ENCODE measurements at places on chromosomes 11 and 22.

DNA sequence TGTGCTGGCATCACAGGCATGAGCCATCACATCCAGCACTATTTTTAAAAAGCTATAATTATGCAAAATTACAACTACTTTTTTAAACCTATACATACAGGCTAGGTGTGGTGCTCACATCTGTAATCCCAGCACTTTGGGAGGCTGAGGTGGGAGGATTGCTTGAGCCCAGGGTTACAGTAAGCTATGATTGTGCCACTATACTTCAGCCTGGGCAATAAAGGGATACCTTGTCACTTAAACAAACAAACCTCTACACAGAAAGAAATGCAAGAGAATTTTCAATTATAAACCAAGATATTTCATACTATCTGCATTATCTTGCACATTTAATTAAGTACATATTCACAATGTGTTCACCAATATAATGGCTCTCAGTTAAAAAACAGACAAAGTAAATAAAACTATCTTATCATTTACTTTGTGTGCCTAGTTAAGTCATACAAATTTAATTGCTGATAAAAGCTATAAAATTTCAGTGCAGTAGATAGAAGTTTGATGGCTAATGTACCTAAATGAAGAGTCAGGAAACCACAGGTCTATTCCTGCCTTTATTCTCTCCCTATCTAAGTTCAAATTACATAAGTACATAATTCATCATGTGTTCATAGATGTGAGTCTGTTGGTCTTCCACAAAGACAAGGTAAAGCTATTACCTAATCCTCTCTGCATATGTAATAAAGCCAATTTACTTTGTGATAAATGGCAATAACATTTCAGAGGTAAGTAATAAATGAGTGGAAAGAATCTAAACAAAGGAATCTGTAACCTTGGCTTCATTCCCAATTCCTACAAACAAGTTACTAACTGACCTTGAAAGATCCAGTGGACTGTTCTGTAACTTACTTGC, 9.0 kb upstream of the RDX start:
- no peak for DNase-seq

GRCh38 chr22:46769191-46769675, 6.8 kb downstream of the TBC1D22A start:
- no peak for DNase-seq

- no peak for DNase-seq
Observed at GRCh38 chr11:27838674-27839073, 138.4 kb upstream of the BDNF start.

DNA sequence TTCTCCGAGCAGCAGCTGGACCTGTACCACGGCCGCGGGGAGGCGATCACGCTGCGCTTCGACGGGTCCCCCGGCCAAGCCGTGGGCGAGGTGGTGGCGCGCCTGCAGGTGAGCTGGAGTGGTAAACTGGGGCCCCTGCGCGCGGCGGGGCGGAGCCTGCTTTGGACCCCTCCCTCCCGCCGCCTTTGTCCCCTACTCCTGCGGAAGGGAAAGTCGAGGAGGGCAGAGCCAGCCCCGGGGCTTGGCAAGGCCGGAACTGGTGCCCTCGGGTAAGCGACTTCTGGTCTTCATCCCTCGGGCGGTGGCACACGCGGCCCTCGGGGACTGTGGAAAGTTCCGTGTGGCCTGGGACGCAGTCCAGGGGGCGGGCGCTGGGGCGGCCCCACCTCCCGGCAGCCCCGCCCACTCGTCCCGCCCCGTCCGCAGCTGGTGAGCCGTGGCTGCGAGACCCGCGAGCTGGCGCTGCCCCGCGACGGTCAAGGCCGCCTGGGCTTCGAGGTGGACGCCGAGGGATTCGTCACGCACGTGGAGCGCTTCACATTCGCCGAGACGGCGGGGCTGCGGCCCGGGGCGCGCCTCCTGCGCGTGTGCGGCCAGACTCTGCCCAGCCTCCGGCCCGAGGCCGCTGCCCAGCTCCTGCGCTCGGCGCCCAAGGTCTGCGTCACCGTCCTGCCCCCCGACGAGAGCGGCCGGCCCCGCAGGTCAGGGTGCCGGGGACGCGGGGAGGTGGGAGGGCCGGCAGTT, 9.2 kb downstream of the SIPA1 start:
- DNase-seq = no peak

DNA sequence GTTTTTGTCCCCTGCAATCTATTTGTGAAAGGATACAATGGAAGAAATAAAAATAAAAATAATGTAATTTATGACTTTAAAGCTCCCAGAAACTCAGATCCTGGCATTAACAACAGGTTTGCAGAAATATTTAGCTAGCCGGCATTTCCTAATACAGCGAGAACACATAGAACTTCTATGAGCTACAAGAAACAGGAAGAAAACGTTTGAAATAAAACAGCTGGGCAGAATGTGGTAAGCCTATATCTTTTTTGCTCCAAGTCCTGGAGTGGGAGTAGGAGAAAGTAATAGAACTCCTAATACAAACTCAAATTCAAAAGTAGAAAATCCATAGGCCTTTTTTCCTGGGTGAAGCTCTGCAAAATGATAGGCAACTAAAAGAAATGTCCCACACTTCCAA, 29.6 kb upstream of the FIBIN start:
- no peak for DNase-seq

- DNase-seq = no peak
Observed at GRCh38 chr11:2580571-2581001, 119.2 kb downstream of the KCNQ1OT1 start.

DNA sequence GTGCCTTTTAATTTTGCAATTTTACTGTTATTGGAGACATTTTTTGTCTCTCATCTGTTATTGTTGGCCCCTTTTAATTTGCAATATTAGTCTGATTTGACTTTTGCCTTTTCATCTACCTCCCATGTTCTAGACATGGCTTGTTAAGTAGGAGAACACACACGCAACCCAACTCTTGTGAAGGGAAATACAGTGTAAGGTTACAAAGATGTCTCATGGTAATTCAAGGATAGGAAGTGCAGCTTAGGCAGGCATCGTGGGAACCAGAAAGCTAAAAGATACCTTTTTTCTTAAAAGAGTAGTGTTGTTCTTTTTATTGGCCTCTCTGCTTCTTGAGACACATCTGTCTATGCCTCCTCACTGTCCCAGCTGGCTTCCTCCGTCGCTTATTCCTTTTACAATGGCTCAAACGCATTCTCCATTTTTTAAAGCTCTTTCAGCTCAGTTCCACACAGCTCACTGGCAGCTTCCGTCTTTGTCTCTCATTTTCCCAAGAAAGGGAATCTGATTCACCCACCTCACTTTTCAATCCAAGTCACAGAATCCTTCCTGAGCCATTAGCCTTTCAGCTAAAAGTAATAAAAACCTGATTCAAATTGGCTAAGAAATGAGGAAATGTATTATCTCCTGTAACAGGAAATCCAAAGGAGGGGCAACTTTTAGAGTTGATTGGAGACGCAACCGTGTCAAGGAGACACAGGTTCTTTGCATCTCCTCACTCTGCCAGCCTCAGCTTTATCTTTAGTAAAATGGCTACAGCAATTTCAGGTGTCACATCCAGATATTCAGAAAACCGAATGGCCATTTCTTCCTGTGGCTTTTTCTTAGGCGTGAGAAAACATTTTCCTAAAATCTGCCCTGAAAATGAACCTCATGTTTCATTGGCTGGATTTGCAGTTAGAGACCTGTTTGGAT, 57.2 kb downstream of the SIK2 start:
- DNase-seq = no peak

DNA sequence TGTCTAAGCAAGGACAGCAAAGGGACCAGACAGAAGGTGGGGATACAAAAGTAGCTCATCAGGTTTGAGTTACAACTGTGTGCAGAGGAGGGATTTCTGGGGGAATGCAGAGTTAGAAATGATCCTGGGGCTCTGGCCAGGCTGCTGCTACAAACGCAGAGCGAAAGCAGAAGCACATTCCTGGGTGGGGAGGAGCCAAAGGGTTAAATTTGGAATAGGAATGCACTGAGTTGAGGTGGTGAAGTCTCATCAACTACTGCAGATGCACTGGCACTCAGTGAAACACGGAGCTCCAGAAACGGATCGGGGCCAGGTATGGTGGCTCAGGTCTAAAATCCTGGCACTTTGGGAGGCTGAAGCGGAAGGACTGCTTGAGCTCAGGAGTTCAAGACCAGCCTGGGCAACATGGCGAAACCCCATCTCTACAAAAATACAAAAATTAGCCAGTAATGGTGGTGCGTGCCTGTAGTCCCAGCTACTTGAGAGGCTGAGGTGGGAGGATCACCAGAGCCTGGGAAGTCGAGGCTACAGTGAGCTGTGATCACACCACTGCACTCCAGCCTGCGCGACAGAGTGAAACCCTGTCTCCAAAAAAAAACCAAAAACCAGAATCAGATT, 3.2 kb downstream of the CHKA start:
- DNase-seq = no peak

GRCh38 chr11:95307286-95307685, 76.3 kb upstream of the SESN3 start:
- DNase-seq = no peak

DNA sequence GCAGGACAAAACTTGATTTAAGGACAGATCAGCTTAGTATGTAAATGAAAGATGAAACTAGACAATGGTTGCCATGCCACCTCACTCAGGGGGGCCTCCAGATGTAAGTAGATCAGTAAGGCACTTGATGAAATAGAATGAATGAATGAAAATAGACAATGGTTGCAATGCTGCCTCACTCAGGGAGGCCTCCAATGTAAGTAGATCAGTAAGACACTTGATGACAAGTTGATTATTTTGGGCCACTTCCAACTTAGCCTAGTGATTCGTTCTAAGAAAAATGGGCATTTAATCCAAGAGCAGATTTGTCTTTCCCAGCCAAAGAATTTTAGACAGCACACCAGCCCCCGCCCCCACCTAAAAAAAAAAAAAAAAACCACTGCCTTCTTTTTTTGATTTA, 19.2 kb upstream of the SLC5A12 start:
- DNase-seq = no peak

- no peak for DNase-seq
Observed at GRCh38 chr11:71307811-71308645, 55.7 kb upstream of the SHANK2 start.

GRCh38 chr11:134331354-134332188, at the start of gene GLB1L2:
Gene GLB1L2, plus strand, starts transcription at chr11:134331988. Its CDS starts 74 bp downstream, at chr11:134332062.
- no peak for DNase-seq

GRCh38 chr11:23308041-23308440, 447.8 kb upstream of the CCDC179 start:
- no peak for DNase-seq

DNA sequence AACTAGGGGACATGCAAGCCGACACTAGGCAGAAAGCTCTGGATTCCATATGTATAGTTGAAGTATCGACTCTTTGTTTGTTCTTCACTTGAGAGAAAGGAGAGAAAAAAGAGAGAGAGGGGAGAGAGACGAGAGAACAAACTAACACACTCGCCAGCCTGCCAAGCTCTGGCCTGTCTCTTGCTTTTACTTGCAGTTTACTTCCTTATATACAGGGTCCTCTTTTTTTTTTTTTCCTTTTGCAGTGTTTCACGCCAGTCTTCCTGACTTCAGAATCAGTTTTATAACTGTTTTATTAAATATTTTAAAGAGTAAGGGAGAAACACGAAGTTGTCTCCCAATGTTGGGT, 19.9 kb downstream of the TEAD1 start:
- peak; percentile 49 for DNase-seq

- no peak for DNase-seq
Observed at GRCh38 chr11:1209371-1210057, 13.4 kb upstream of the MUC5B start.

DNA sequence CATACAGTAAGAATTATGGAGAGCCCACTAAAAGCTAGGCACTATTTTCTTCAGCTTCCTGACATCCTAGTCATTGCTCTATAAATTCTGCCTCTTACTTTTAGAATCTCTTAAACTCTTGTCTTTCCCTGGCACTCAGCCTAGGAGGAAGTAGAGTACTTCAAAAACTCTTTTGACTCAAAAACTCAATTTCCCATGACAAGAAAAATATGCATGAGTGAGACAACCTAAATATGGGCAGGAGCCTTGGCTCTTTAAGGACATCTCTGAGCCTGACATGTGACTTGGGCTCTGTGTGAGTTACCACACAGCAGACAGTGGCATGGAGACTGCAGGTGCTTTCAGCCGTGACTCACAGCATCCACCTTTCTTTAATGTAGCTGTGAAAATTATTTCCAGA, 97.5 kb upstream of the CCDC179 start:
- DNase-seq = no peak

- no peak for DNase-seq
Observed at GRCh38 chr11:20022363-20023081, 137.8 kb downstream of the DBX1 start.

GRCh38 chr11:99422581-99423427, 402.1 kb downstream of the CNTN5 start:
- DNase-seq = no peak

- no peak for DNase-seq
Observed at GRCh38 chr11:92750794-92751193, 218.7 kb upstream of the MTNR1B start.

DNA sequence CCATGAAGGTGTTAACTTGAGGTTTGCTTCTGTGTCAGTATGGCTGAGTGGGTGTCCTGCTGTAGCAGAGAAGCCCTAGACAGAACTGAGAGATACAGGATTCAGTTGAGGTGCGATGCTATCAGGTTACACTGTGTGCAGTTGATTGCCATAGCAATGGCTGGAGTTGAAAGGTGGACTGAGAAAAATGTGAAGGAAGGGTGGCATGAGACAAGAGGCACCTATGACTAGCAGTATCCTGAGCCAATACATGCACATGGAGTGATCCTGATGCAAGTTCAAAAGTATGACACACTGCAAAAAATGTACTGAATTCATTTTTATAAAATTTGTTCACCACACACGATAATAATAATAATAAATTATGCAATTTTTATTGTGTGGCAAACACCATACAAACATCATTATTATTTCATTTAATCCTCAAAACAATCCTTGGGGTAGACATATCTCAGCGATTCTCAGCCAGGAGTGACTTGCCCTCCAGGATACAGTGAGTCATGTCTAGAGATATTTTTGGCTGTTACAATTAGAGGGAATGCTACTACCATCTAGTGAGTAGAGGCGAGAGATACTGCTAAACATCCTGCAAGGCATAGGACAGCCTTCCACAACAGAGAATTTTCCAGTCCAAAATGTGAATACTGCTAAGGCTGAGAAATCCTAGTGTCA, 3.9 kb upstream of the PIWIL4 start:
- peak; percentile 39 for DNase-seq

DNA sequence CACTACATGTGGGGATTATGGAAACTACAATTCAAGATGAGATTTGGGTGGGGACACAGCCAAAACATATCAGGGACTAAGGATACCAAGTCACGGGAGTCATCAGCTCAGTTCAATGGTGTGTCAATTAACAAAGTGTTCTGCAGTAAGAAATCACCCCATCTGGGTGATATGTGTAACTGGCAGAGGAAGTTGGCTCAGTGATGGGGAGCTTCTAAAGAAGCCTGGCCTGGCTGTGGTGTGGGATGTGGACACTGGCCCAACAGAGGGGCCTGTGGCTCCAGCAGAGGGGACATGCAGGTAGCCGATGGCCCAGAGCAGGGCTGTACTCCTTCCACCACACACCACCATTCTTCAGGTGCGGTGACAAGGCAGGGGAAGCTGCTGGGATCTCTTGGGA, 31.6 kb downstream of the RPS6KA4 start:
- no peak for DNase-seq

- no peak for DNase-seq
Observed at GRCh38 chr11:121337078-121337477, 44.5 kb downstream of the SC5D start.

All from ACHN (cell line).